Effector memory CD8-positive, alpha-beta T cell (primary cell): ENCODE measurements at places on chromosomes 6 and 20.

GRCh38 chr6:149200282-149200945 is 117.1 kb upstream of the TAB2 start:
- DNase-seq: no peak

GRCh38 chr20:49599746-49600113 is 31.8 kb upstream of the PTGIS start:
- DNase-seq: no peak

GRCh38 chr6:23663652-23664051 is 462.4 kb upstream of the NRSN1 start:
- no peak for DNase-seq

DNA sequence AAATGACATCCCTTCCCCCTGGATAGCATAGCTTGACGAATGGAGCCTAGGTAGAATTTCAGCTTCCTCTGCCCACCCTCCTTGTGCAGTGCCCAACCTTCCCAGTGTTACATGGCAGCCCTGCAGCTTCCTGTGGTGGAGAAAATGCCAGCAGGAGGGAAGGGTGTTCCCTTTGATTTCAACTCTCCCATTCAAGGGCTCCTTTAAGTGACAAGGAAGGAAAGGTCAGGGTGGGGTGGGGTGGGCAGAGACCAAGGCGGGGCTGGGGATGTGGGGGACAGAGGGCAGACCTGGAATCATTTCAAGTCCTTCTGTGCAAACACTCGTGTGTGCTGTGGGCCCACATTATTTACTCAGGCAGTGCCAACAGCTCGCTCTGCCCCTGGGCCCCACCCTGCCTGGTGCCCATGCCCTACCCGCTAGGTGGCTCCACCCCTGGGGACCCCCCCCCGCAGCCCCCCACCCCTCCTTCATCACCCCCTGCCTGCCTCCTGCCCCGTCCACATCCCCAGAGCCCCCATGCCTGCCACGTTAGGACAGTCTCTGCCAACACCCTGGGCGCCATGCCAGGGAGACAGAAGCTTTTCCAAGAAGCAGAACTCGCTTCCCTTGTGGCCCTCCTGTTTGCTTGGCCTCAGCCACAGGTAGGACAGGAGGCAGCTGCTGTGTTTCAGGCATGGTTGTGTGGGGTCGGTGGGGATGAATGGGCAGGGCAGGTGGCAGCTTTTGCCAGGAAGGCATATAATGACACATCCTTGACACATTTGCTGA is 9.4 kb downstream of the SPDEF start:
- DNase-seq: no peak

GRCh38 chr6:13334953-13335352 is 6.6 kb upstream of the TBC1D7 start:
- DNase-seq: no peak

GRCh38 chr6:4581468-4582385 is 194.5 kb upstream of the CDYL start:
- DNase-seq: no peak

- DNase-seq: no peak
Observed at GRCh38 chr6:36914227-36914794, 28.6 kb downstream of the C6orf89 start.

- no peak for DNase-seq
Observed at GRCh38 chr6:90338409-90338808, 41.8 kb upstream of the BACH2 start.

- DNase-seq: no peak
Observed at GRCh38 chr6:159931846-159932245, 37.0 kb upstream of the IGF2R start.

- DNase-seq: no peak
Observed at GRCh38 chr20:62350629-62351422, 16.3 kb downstream of the LAMA5 start.

DNA sequence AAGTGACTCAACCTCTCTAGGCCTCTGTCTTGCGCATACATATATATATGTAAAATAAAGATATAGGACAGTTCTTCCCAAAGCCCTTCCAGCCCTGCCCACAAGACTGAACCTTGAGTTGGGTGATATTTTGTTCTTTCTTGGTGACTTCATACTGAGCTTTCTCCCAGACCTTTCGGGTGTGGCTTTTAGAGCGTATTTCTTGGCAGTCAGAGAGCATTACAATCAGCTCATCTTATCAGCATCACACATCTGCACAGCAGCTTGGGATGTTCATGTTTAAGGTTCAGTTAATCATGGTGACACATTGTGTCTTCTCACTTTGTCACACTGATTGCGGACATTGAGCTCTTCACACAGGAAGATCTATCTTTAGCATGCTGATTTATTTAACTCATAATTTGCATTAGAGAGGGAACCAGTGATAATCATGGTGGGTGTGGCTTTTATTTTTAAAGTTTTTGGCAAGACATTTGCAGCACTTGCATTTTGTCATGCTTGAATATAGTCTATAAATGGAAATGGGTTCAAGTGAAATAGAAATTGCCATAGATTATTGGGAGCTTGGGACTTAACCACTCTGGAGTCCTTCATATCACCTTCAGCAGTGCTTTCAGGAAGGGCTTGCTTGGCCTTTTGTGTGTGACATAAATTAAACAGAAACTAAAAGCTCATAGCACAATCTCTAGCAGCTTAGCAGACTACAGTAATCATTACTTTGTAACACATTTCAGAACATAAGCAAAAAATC is 8.3 kb downstream of the KIF3B start:
- DNase-seq: peak; percentile 42

DNA sequence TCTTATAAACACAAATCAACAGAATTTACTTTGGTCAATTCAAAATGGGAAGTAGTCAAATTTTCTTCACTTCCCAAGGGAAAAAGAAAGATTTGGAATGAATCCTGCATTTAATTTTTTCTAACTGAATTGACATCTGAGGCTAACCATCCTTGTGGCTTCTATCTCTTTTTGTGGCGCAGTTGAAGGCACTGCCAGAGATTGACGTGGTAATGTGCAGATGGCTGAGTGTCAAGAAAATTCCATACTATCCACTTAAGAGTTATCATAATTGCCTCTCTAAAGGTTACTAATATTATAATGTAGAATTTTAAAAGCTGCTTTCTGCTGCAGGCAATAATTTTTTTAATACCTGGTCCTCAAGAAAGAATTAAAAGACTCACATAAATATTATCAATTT is 162.3 kb downstream of the KLHL32 start:
- DNase-seq: no peak

DNA sequence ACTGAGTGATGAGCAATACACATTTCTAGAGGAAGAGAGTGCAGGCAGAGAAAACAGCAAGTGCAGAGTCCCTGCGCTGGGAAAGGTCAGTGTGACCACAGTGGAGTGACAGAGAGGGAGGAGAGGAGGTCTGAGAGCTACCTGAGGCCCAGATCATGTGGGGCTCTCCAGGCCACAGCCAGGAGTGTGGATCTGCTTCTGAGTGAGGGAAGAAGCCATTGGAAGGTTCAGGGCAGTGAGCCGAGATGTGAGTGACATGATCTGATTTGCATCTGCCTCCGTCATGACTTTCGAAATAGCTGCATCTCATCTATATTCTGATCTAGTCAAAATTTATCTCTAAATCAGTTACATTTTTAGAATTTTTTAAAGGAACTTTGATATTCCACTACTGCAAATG is 367.1 kb downstream of the PREX1 start:
- no peak for DNase-seq

DNA sequence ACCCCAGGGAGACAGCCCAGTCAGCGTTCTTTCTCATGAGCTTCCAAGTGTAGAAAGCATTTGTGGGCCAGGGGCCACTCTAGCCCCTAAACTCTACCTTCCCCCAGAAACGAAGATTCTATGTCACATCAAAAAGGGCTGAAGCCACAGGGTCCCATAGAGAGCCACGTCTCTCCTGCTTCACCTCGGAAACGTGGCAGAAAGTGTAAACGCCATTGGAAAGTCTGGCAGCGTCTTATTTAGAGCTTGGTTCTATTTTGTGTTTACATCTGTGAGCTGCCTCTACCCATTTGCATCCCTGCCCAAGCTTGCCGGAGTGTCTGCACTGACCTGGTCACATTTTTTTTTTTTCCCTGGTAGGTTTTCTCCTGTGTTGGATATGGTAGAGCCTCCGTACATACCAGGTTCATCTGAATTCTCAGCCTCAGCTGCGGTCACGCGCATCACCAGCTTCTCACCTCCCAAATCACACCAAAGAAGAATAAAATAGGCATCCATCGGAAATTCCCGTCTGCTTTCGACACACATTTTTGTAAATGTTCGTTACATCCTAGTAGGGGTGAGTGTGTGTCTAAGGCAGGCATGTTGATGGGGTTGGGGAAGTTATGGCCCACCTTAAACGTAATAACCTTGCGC is 62.6 kb downstream of the NPEPL1 start:
- no peak for DNase-seq

- DNase-seq: no peak
Observed at GRCh38 chr6:11938285-11938890, 73.7 kb upstream of the HIVEP1 start.

DNA sequence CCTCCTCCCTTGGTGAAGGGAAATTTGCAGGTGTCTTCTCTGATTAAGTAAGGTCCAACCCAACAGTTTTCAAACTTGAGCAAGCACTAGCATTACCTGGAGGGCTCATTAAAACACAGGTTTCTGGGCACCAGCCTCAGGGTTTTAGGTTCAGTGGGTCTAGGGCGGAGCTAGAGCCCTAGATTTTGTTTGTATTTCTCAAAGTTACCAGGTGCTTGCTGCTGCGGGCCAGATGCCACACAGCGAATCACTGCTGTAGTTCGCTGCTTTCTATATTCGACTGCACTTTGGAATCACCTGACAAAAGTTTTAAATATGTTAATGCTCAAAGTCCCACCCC is 869 bp downstream of the COL21A1 start:
- no peak for DNase-seq

GRCh38 chr6:106790149-106790770 is 160.9 kb downstream of the QRSL1 start:
- DNase-seq: no peak

- no peak for DNase-seq
Observed at GRCh38 chr6:153104220-153104619, 26.9 kb downstream of the RGS17 start.

GRCh38 chr6:24749297-24749696 is 25.4 kb upstream of the GMNN start:
- no peak for DNase-seq

- DNase-seq: no peak
Observed at GRCh38 chr6:142068416-142068815, 64.3 kb upstream of the GJE1 start.

- DNase-seq: no peak
Observed at GRCh38 chr20:56352345-56353055, 6.3 kb upstream of the FAM210B start.

GRCh38 chr20:61533231-61533631 is 281.2 kb downstream of the CDH4 start:
- no peak for DNase-seq

DNA sequence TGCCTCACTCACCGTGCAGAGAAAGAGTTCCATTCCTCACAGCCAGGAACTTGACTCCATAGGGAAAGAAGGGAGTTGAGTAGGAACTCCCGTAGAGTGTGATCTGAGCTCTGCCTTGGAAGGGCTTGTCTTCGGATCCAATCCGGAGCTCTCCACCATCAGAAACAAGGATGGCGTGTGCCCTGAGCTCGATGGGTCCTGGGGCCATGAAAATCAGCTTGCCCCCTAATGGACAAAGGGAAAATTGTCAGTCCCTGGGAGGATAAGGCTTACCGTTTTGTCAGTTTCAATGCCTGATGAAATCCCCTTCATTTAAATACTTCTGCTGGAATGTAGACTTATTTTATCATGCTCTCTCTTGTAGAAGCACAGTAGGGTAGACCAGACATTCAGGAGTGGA is 153.3 kb downstream of the PKHD1 start:
- no peak for DNase-seq

DNA sequence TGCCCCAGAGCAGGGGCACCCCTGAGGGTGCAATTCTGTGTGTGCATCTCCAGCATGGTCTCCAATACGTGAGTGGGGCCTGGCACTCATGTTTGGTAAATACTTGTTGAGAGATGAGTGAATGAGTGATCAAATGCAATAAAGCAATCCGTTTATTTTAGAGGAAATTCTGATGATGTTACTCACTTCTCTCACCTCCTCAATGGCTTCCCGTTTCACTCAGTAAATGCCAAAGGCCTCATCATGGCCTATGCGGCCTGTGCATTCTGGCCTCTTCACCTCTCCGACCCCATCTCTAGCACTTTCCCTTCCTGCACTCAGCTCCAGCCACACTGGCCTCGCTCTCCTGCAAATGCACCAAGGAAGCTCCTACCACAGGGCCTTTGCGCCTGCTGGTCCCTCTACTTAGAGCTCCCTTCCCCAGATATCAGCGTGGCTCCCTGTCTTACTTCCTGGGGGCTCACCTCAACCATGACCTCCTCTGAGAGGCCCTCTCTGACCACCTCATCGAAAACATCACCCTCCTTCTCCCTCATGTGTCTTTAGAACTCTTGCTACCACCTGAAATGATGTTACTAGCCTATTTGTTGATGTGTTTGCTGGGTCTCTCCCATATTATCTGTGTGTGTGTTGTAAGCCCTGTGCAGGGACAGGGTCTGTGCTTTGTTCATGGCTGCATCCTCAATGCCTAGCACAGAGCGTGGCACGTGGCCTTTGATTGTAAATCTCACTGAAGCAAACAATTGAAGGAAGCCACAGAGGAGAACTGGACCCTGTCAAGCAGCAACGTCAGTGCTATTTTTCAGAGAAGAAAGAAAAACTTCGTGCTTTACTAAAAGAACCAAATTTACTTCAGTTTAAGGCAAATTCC is 42.6 kb downstream of the RAB44 start:
- no peak for DNase-seq

DNA sequence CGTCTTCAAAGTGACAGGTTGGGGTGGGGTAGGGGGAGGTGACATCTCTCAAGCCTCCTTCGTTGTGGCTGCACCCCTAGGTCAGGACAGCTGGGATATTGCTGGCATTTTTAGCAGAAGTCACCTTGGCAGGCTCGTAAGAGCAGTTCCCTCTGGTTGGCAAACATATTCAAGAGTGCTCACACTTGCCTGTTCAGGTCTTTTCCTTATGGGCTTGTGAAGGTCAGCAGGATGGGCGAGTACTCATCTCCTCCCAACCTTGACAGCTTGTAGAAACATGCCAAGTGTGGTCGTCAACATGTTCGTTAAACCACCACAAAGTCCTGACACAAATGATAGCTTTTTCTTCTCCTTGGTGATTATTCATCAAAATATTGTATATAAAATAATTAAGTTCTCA is 113.6 kb downstream of the HDGFL1 start:
- no peak for DNase-seq

DNA sequence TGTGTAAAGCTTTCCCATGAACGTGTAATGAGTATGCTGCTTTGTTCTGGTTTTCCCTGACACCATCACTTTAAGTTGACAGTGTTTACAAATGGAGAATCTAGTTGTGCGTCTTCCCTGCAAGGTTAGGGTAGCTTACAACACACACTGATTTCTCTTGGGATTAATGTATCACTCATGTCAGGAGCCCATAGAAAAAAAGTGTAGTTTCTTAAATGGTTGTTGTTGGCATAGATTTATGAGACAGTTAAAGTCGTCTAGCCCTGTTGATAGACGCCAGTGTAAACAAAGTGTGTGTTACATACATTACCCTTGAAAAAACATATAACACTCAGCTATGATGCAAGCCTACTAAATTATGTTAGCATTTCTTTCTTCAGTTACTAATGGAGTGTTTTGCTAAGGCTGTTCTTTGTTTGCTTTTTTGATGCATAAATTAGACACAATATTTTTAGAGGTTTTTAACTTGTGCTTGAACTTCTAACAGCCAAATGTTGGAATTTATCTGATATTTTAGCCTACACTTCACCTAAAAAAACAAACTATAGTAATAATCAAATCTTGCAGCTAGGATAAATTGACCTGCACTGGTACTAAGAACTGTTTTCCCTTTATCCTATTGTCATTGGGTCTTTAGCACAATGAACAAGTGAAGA is 88.6 kb downstream of the RNF217 start:
- no peak for DNase-seq

GRCh38 chr6:1463275-1463674 is 73.9 kb downstream of the FOXF2 start:
- no peak for DNase-seq
